ENCODE measurements at places on chromosomes 1 and 21.

DNA sequence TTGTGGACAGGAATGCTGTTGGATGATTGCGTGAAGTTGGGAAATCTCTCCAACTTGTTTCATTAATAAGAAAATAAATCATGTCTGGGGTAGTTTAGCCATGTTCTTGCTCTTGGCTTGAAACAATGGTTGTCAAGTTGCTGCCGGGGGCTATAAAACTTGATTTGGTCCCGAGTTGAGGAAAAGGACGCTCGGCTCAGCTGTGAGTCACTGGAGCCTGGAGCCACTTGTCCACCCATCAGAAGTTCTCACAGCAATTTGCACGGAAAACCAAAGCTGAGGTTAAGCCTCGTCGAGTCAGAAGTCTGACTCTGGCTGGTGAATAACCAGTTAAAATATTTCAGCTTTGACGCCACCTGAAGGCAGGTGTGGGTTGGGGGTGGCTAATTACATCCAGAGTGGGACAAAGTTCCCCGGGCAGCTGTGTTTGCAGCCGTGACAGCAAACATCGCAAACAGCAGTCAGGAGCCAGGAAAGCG is 19.7 kb upstream of the RIPK4 start:
- no peak for DNase-seq

DNA sequence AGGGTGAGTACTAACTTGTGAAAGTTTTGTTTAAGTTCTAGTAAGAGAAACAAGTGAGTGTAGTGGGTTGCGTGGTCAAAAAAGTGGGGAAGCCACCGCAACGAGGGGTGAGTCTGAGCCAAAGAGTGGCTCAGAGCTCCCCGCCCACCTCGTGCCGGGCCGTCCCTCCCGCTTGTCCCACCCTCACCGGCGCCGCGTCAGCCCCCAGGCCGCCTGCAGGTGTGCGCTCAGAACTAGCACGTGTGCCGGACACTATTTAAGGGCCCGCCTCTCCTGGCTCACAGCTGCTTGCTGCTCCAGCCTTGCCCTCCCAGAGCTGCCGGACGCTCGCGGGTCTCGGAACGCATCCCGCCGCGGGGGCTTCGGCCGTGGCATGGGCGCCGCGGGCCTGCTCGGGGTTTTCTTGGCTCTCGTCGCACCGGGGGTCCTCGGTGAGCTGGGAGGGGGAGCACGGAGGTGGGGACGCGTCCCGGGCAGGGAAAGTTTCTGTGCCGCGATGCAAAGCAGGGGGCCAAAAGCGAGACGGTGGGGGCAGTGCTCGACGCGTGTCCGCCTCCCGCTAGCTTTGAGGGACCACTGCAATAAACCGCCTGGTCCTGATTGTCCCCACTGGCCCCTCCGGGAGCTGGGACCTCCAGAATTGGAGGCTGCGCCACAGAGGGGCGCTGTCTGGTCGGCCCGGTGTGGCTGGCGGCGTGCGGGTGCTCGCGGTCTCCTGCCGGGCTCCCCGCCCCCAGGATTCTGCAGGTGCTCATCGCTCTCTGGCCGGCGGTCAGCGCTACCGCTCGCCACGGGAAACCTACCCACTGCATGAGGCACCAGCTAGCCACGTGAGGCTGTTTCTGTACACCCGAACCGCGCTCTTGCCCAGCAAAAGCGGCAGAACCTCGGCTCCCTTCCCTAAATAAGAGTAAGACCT is at the start of gene CR2:
TSS of gene CR2 (plus strand) at position 283 of the 919 bp plus-strand sequence. CDS start at position 374, 91 bp downstream.
- DNase-seq = peak; percentile 7

- DNase-seq = no peak
Measured at GRCh38 chr1:206739411-206740076, 31.0 kb upstream of the IL19 start.

DNA sequence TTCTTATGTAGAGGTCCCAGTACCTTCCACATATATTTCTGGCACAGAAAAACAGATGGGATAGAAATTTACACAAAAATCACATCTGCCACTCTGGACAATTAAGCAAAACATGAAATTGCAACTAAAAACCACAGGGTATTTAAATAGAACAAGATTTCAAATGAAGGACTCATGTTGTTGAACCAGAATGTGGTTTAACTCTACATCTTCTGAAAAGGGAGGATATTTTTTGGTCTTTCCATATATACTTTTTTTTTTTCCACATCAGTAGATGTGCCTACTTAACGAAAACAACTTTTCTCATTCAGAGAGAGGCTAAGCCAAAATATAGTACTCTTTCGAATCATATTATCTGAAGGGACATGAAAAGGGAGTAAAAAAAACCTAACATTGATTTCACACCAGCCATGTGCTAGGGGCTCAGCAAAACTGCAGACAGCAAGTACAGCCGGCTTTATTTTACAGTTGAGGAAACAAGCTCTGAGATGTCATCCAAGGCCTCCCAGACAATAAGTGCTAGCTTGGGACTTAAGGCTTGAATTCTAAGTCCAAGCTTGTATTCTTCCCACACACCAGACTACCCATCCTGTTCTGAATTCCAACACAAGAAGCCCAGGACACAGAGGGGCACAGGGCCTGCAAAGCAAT is 208.9 kb downstream of the PBX1 start:
- no peak for DNase-seq

GRCh38 chr1:223709598-223709997 is 2.7 kb upstream of the CAPN2 start:
- peak; percentile 39 for DNase-seq

DNA sequence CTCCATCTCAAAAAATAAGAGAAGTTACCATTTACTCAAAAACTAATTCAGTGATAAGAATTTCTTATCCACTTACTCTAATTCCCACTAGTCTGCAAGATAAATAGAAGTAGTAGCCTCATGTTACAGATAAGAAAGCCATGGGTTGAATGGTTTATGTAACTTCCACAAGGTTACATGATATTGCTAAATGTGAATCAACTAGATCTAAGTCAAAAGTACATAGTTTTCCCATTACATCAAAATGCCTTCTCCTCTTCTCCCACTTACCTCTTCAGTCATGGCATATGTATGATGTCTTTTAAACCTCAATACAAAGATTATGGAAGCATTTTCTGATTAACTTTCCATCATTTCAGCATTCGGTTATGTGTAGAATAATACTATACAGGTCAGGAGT is 108.5 kb downstream of the ASH1L start:
- no peak for DNase-seq

GRCh38 chr1:25113731-25114130 is 118.6 kb downstream of the SYF2 start:
- no peak for DNase-seq

- peak; percentile 91 for DNase-seq
Measured at GRCh38 chr1:235011599-235012435, 116.8 kb downstream of the TOMM20 start.

DNA sequence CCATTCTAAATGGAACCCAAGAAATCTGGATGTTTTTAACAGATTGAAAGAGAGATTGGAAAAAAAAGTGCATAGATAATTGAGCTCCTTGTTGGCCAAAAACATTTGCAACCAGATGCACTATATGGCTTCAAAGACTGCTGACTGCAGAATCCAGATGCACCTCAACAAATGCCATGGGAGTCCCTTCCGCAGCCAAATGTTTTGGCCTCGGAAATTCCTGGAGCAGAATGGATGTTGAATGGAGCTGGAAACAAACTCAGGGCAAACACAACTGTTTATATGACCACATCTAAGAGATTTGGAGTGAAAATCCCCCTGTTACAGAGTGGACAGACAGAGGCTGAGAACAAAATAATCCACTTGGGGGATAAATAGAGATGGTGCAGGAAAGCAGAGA is 285.0 kb upstream of the NFIA start:
- no peak for DNase-seq

DNA sequence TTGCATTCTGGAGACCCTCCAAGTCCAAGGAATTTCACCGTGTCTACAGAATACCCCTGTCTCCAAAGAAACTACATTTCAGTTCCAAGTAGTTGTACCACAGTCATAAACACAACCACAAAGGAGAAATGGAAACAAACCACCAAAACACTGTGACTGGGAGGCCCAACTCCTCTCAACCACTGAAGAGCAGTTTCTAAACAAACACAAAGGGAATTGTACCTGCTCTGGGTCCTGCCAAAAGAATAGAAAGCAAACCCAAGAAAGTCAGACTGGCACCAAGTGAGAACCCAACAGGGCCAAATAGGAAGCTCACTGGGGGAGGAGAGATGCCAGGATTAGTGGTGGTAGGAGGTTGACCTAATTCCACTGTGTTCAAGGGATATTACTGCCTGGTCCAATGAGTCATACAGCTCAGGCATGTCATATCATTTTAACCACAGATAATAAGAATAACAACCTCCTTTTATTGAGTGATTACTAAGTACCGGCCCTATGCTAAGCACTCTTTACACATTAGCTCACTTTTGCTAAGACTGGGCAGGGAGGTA is 123.9 kb upstream of the PPP2R5A start:
- peak; percentile 71 for DNase-seq
